NCI-H526 (cell line): ENCODE measurements at places on chromosomes 7 and 10.

GRCh38 chr7:129465080-129465479 is 30.8 kb downstream of the STRIP2 start:
- no peak for DNase-seq

DNA sequence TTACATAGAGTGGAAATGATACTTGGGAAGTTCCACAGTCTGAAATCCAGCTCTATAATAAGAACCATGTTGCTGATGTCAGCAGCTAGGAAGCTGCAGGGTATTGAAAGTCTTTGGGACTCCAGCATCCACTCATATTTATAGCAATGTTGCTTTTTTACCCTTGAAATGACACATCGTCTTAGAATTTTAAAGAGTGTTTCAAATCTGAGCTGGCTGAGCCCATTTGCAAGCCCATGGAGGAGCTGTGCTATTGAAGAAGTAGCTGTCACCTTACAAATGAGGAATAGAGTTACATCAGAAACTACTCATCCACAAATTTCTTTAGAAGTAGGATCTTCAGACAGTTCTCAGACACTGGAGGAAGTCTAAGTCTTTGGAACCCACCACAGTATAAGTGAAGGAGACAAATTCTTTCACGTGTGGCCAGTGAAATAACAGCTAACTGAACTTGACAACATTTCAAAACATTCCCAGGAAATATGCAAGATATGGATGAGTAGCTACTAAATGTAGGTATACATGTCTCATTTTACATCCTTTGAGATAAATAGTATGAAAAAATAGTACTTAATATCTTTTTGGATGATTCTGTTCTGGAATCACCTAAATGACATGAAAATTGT is 203.6 kb downstream of the ZNF365 start:
- no peak for DNase-seq

- DNase-seq, result no peak
Measured at GRCh38 chr7:11935905-11936304, 103.9 kb upstream of the THSD7A start.

DNA sequence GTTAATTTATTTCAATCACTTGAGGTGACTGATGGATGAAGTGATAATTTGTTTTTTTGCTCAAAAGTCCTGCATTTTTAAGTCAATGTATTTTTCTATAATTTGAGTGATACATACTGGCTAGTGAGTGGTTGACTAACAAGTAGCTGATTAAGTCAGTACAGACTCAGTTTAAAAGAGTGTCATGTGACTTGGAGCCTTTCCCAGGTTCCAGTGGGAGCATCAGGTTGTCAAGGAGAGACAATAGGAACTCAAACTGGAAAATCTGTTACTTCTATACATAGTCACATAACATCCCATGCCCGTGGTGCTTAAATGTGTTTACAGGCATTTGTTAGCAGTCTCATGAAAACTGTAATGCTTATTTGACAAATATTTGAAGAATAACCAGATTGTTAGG is 154.7 kb downstream of the ANK3 start:
- DNase-seq, result no peak

DNA sequence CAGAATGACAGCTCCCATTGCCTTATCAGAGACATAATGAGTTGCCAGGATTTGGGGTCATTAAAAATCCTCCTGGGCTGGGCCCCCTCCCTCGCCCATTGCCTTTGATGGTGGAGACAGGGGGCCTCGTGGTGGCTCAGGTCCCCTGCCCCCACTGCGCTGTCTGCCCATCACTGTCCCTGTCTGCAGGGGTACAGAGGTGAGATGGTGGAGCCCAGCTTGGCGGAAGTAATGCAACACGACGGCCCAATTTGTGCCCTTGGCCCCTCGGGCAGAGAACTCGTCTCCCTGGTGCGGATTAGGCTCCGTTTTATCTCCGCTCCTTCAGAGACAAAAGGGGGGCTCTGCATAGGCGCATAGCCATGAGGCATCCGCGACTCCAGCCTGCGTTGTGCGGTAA is 152.4 kb upstream of the UNC5B start:
- no peak for DNase-seq

DNA sequence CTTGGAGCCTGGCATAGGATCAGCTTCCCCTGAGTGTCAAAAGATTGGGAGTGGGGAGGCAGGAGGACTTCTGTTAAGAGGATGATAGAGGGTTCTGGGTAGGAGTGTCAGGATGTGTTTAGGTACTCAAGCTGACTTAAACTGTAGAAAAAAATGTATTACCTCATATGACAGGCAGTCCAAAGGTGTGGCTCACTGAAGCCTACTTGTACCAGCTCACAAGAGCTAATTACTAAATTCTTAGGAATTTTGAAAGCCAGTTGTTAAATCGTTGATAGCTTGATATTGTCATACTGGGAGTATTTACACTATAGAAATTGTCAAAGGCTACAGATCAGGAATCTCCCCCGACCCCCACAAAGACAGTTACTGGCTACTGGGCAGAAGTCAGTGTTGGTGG is 32.1 kb downstream of the FAS start:
- DNase-seq, result no peak

DNA sequence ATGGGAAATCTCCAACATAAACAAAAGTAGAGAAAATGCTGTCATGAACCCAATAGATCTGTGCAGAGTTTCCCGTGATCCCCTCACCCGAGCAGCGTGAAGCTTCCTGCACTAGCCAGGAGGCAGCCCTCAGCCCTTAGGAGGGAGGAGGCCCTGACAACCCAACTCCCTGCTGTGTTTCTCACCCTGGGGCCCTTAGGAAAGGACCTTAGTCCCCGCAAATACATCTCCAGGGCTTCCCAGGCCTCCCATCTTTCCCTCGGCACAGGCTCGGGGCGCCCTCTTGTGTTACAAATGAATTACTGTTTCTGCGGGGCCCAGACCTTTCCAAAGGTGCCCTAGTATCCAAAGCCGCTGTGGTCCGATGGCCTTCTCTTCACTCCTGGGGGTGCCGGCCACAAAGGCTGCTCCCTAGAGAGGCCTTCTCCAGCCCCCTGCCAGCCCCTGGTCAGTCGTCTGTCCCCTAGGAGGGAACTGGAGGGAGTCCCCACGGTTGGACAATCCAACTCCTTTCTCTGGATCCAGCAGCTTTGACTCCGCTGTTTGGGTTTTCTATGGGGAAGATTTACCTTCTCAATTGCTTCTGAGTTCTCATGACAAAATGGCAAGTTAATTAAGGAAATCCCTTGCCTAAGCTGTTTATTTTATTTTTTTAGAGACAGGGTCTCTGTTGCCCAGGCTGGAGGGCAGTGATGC is 49.9 kb upstream of the SH2B2 start:
- peak; percentile 38 for DNase-seq

DNA sequence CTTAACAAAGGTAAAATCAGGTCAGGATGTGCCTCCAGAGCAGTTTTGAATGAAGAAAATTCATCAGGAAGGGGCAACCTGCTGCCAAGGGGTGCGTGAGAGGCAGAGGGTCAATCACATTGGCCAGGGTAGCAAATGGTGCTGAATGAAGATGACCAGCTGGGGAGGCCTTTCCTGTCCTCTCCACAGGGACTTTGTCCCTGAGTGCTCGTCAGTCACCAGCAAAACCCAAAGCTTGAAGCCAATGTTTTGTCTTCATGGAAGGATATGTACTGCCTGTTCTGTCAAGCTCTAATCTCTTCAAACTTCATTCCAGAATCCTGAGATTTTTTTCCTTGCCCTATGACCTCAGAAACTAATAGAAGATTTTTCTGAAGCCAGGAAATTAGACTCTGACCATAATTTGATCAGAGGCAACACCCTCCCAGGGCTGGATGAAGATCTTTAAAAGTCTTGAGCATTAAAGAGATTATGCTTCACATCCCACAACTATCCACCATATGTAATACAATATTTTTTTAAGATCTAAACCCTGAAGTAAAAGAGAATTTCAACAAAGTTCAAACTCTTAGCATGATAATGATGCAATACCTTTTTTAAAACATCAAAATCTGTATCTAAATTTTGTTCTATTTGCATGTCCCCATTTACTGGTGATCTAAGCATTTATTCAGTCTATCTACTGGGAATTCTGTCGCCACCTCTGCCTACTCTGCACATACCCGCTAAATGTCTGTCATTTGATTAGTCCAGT is 243.0 kb downstream of the SNX13 start:
- DNase-seq, result no peak

DNA sequence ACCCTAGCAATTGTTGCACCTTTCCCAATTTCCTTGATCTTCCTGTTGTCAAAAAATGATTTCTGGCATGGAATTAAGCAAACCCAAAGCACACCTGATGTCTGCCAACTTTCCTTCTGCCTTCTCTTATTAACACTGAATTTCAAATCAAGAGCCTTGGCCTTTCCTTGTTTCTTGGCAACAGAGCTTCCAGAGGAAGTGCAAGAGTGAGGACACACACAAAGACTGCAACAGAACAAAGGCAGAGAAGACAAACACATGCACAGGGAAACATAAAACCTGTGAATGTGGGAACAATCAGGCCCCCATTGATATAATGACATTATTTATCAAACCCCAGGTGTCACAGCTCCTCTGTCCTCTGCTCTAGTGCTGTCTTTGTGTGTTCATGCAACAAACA is 73.0 kb upstream of the IL6 start:
- no peak for DNase-seq

GRCh38 chr10:108204528-108205305 is 1040.2 kb upstream of the SORCS1 start:
- DNase-seq, result peak; percentile 38

DNA sequence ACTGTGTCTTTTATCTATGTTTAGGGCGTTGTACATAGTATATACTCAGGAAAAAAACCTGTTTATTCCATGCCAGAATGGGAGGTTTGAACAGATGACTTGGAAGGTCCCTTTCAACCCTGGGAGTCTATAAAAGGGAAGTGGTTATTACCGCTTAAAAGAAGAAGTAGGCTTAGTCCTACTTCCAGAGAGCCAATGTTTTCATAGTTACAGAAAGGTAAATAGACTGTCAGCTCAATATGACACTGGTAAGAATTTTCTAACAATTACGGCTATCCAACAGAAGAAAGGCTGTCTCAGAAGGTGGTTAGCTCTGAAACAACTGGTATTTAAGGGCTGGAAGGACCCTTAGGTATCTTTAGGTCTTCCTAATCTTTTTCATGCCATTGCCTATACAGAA is 1.1 kb upstream of the TFAM start:
- DNase-seq, result no peak

DNA sequence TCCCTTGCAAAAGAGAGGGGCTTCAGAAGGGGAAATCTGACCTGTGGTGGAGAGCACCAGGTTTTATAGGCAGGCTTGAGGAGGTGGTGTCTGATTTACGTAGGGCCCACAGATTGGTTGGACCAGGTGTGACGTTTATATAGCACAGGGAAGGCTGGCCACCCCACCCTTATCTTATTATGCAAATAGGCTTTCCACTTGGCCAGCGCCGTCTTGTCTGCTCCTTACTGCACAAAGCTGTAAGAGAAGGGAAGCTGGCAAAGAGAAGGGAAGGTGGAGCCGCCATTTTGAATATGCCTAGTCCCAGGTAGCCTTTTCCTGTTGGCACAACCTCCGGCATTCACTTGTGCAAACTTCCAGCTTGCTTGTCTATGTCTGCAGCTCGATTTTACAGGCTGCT is 221.4 kb downstream of the GATA3 start:
- peak; percentile 14 for DNase-seq

DNA sequence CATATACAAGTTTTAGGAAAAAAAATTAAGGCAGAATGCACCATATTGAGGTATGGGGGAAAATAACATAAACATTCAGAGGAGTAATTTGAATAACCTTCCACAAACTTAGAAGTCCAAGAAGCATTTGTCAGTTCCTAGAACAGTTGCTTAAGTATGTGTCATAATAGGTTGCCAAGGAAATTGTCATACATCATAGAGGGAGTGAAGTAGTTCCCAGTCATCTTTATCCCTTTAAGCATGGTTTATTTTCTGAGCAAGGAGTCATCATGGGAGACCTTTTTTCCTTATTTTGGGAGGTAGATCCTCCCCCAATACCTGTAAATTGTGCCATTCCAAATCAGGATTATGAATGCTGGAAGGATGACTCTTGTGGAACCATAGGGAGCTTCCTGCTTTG is at the start of gene SSMEM1:
SSMEM1 (plus strand) TSS at position 219 of the 400 bp plus-strand sequence; CDS start at position 270, 51 bp downstream.
- no peak for DNase-seq

GRCh38 chr10:30828680-30829079 is 199.1 kb upstream of the LYZL2 start:
- no peak for DNase-seq

GRCh38 chr7:39247576-39247975 is 269.9 kb downstream of the POU6F2 start:
- DNase-seq, result no peak

DNA sequence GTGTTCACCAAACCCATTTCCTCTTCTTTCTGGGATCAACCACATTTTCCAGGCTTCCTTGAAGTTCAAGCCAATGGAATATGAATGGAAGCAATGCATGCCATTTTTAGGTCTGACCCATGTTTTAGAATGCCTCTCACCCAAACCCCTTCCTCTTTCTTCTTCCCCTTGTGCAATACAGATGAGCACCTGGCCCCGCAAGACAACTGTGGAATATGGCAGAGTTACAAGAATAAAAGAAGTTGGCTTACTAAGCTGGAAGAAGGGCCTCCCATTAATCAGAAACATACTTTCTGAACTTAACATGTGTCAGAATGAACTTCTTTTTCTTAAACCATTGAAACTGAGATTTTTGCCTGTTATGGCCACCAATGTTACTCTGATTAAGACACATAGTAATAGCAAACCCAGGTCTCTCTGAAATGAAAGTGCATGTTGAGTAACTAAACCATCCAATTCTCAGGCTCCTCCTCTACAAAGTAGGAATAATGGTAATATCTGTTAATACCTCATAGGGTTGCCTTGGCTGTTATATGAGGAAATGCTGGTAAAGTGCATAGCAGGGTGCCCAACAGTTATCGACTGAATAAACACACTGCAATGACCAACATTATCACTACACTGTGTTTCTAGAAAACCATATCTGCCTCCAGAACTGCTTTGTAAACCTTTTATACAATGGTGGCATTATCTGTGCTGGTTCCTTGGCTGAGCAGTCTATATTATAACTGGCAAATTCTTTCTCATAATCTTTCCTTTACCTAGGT is 382.2 kb upstream of the NRP1 start:
- DNase-seq, result no peak
